Fibroblast of pulmonary artery (primary cell): ENCODE measurements at places on chromosomes 6 and 20.

DNA sequence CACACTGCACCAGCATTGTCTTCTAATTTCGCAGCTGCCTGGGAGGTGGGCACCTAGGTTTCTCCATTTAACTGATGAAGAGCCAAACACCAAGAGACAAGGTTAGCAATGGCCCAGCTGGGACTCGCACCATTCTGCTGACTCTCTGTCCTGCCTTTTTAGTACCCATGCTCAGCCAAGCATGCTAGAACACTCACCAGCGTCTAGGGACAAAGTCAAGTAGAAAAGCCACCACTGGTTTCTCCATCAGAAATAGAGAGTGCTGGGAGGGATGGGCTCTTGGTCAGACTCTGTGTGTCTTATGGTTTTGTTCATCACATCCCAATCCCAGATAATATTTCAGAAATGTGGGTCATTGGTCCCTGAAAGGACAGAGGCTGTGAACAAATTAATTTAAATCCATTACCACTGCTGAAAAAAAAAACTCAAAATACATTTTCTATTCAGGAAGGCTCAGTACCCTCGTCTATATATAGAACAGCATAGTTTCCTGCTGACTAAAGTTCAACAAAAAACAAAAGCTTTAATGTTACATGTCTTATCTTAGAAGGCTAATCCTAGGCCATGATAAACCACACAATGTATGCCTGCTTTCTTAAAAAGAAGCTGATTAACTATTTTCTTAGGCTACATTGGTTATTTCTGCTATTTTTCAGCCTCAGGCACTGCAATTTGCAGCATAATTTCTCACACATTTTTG lies 111.0 kb downstream of the TBC1D7 start:
- DNase-seq, result peak; percentile 46

GRCh38 chr20:43448748-43449535 lies 8.8 kb upstream of the SRSF6 start:
- DNase-seq, result peak; percentile 58

- peak; percentile 26 for DNase-seq
Measured at GRCh38 chr6:169371344-169372127, 117.9 kb upstream of the THBS2 start.

DNA sequence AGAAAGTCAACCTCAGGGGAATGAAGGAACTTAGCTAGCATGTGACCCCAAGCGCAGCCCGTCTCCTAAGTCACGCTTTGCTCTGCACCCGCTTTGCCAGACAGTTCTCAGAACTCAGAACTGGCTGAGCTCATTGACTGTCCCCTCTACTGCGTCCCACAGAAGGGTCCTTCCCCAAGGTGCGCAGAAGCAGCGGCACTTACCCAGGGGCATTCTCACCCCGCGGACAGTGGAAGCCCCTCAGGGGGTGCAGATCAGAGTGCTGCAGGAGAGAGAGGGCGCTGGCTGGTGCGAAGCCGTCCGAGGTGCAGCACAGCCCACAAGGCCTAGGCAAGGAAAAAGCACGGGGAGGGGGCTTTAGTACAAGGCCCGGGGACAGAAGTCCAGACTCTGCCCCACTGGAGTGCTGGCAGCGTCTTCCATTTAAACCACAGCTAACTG lies 807 bp downstream of the SNHG17 start:
- peak; percentile 28 for DNase-seq

DNA sequence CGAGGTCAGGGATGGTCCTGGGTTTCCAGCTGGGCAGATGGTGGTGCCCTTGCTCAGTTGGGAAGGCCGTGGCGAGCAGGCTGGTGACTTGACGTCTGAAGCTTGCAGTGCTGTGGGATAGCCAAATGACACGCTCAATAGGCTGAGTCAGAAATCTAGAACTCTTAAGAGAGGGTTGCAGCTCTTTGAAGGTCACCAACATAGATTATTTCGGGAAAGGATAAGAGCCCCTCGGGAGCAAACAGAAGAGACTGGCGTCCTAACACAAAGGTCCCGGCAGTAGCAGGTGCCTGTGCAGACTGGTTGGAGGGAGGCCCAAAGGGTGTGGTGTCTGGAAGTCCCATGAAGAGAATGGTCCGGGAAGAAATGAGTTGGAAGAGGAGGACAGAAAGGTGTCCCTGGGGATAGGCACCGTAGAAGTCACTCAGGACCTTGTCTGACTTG lies 18.4 kb downstream of the PKIG start:
- no peak for DNase-seq

GRCh38 chr6:143322386-143322785 lies 128.1 kb downstream of the ADAT2 start:
- no peak for DNase-seq

DNA sequence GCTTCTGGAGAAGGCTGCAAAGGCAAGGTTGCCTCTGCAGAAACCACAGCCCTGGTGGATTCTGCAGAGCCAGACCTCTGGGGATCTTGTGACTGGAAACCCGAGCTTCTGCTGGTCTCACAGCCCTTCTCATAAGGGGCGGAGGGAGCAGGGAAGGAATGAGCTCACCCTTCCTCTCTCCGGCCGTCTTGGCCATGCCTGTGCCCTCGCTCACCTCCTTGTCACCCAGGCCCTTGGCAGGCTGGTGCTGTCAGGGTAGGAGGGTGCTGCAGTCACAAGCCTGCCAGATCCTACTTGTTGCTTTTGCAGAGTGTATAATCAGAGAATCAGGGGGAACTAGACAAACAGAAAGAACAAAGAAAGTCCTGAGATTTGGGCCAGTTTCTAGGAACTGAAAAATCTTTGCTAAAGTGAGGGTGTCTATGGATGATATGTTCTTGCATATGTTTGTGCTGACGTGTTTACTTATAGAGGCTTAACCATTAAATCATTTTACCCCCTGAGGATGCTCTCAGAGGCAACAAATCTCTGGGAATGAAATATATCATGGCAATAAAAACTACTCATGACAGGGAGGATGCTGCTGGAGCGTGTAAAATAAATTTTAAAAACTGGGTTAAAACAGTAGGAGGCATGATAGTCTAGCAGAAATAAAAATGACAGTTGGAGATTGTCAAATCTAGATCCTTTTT lies 244.9 kb upstream of the SOX4 start:
- peak; percentile 45 for DNase-seq

DNA sequence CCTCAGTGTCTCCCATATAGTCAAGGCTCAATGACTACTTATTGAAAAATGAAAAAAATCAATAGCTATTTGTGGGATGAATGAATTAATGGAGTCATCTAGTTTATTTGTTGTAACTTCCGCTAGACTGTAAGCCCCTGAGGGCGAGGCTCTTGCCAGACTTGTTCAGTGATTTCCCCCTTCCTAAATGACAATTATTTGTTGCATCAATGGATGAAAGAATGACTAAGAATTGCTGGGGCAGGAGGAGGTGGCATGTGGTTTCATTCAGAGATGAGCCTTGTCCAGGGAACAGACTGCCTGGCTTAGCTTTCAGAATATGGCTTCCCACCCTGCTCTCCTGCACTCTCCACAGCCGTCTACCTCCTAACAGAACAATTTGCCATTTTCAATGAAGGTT lies 1.1 kb upstream of the PRELID3B start:
- DNase-seq, result no peak

- DNase-seq, result no peak
Measured at GRCh38 chr6:90424580-90424979, 127.9 kb upstream of the BACH2 start.

DNA sequence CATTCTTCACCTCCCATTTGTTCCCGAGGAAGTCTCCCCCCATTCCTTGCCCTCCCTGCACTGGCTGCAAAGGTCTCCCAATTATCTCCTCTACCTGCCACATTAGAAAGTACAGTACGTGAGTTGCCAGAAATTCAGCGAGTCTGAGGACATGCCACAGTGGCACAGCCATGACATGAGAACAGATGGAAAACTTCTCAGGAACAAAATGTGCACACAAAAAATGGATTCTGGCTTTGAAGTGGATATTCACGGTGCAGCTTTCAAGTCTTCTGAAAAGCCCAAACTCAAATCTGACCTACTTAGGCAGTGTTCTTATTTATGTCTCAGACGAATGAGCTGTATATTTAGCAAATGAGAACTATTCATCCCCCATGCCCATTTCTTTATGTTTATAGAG lies 269.1 kb upstream of the ARID1B start:
- no peak for DNase-seq

- peak; percentile 46 for DNase-seq
Measured at GRCh38 chr6:99933129-99933528, 60.9 kb downstream of the MCHR2 start.

GRCh38 chr6:63805345-63805744 lies 169.7 kb downstream of the PHF3 start:
- no peak for DNase-seq

GRCh38 chr6:102150549-102150948 lies 757.0 kb downstream of the GRIK2 start:
- no peak for DNase-seq

GRCh38 chr6:4598384-4598995 lies 177.7 kb upstream of the CDYL start:
- no peak for DNase-seq

- DNase-seq, result peak; percentile 84
Measured at GRCh38 chr6:55882718-55883569, 7.6 kb upstream of the BMP5 start.
